ENCODE measurements at places on chromosomes 7 and 10.

- DNase-seq = no peak
Measured at GRCh38 chr7:123746931-123747488, 1.8 kb downstream of the WASL start.

- no peak for DNase-seq
Measured at GRCh38 chr7:875476-876076, 778 bp upstream of the GET4 start.

GRCh38 chr10:112639298-112639697, 192.3 kb downstream of the VTI1A start:
- DNase-seq = no peak

DNA sequence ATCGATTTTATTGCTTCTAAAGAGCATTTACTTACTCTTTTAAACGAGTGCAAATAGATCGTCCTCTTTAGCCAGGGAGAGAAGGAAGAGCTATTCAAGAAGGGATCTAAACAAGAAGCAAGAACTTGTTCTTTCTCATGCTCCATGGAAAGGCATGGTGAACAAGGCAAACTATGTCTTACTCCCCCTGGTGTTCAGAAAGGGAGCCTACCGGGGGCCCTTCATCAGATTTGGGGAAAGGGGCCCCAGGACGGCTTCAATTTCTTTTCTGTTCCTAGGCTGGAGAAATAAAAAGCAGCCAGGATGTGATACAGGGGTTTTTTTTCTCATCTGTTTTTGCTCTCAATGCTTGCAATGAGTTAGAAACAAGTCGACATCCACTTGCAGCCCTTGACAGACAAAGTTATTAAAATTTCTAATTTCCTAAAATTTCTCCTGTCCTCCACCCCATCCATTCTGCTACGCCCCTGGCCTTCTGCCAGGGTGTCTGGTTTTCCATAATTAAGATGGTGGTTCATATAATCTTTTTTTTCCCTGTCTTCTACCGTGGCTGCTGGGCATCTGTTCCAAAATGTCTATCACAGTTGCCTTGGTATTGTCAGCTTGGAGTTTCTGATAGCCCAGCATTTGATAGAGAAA, 214.4 kb downstream of the CREB5 start:
- no peak for DNase-seq

DNA sequence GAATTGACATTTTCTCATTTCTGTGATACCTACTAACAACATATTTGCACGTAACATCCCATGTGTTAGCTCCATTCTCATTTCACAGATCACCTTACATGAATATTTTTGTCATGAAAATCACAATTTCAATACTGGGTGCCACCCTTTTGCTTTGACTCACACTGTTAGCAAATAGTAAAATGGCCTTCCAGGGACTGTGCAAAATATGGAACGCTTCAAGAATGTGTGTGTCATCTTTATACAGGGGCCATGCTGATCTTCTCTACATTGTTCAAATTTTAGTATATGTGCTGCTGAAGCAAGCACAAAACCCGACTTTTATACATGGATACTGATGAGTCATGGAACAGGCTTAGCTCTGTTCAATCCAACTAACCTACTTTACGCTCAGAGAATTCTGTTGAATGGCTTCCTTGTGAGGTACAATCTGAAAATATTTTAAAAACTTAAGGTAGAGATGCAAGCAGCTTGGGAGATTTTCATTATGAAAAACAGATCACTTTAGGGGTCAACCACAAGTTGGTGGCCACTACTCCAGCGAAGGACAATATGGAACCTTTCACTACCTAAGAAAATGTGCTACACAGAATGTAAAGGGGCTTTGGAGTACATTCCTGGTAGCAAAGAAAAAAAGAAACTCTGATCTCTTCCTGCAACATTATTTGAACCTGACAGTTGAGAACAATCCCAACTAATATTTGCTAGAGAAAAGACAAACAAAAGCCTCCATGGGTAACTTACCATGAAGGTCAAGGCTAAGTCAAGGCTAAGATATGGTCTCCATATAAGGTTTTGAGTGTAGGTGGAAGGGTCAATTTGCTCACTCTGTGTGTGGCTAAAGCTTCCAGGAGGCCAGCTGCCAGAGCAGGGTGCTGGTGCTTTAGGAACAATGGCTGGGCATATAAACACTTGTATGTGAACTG, 11.9 kb downstream of the ANKRD26 start:
- no peak for DNase-seq

DNA sequence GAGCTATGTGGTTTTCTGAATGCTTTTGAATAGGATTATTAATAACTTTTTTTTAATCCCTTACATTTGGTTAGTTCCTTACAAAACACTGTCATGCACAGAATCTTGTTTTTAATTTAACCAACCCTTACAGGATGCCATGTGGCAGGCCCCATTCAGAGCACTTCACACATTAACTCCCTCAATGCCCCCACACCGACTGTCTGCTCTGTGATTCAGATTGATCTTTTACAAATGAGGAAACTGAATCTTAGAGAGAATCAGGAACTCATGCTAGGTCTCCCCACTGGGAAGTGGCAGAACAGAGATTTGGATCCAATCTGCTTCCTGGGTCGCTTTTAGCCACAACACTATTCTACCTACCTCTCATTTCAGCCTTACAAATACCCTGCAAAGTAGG, 195.8 kb upstream of the NPVF start:
- no peak for DNase-seq

GRCh38 chr10:2620827-2621521, 446.4 kb upstream of the PFKP start:
- no peak for DNase-seq

DNA sequence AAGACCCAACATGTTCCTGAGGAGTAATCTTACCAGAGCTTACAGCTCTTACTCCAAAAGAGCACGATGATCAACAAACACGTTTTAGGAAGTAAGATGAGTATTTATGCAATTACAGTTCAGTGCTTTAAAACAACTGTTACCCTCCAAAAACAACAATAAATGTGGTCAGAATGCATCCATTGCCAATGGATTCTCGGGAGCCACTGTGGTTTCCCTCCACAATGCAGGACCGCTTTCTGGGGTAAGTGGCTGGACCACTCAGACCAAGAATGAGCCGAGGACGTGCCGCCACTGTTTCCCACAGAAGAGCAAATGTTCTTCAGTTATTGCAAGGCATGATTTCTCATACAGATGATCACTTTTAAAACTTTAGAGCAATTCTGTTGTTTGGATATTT, 232.3 kb upstream of the MKLN1 start:
- DNase-seq = no peak

- DNase-seq = no peak
Measured at GRCh38 chr7:114209968-114210367, 204.6 kb upstream of the FOXP2 start.
